ENCODE measurements at places on chromosomes 6 and 20.

DNA sequence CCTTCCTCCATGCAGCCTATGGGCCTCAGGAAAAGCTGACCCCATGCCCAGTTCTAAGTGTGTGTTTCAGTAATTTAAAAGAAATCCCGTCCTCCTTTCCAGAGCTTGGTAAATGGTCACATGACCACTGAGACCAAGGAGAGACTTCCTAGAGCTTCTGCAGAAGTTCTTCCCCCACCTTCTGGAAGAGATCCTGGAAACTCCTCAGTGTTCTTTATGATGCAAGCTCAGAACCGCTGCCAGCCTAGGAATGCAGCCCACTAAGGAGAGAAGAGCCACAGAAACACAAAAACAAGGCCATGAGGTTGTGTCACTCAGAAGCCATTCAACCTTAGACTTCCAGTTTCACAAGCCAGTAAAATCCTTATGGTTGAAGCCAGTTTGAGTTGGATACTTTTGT, 348.4 kb downstream of the TPBG start:
- no peak for DNase-seq

- DNase-seq = no peak
These were observed 34.9 kb downstream of the ESF1 start for GRCh38 chr20:13749811-13750210.

DNA sequence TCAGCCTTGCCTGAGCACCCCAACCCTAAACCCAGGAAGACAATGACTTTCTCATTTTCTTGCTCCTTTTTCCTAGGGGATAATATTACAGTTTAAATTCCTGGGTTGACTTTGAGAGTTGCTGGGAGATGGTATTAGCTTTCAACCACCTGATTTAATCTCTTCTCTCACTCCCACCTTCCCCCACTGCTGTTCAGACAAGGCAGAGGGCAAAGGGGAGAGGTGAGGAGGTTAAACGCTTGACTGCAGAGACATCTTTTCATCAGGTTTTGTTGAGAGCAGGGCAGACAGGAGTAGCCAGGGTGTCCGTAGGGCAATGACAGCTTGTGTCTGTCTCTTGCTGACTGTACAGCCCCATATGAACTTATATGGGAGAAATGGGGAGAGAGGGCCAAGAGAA, 811.2 kb downstream of the MAFB start:
- DNase-seq = no peak

- no peak for DNase-seq
These were observed 164.9 kb downstream of the LAMA2 start for GRCh38 chr6:129047834-129048233.

DNA sequence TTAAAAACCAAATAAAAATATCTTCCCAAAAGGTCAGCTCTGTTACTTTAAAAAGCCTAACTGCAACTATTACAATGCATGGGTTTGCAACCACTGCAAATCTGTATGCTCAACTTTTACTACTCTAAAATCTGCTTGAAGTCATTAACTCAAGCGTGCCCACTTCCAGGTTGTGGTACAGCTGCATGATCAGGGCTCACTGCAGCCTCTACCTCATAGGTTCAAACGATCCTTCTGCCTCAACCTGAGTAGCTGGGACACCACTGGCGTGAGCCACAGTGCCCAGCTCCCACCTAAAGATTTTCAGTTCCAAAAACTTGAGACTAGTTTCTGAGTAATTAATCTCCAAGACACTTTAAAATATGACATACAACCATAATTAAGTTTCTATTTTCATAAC, 8.2 kb downstream of the DIDO1 start:
- no peak for DNase-seq

GRCh38 chr6:46014511-46015118, 1.0 kb downstream of the CLIC5 start:
- no peak for DNase-seq

DNA sequence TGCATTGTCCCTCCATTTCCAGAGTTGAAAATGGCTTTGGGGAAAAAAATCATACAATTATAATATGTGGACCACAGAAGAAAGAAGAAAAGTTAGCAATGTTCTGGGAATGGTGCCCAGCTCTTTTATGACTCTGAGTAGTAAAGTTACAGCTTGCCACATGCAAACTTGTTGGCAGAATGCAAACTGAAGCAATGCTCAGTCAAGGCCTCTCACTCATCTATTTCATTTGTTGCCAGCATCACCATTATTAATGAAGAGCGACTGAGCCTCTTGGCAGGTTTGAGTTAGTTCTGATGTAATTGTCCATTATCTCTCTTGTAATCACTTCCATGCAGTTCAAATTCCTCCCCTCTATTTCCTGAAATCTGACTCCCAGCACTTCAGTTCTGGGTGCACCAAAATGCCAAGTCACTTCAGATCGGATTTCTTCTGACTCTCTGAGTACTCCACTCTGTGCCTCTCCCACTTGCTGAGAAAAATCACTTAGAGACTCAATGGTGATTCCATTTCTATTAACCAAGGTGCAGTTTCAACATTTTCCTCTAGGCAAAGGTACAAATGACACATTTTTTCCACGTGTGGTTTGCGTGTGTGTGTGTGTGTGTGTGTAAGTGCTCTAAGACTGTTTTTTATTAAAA, 154.4 kb upstream of the STMND1 start:
- DNase-seq = peak; percentile 18

DNA sequence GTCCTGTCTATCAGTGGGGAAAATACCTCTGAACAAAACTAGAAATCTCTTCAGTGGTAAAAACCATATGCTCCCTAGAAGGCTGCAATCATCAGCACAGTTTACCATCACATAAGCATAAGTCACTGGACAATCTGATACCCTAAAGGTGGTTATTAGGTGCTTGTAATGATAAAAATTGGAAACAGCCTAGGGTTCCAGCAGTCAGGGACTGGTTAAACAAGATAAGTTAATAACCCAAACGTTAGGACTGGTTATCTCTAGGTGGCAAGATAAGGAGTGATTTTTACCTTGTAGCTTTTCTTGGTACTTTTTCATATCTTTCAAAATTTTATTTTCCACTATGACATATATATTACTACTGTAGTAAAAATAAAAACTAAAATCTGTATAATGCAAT, 11.0 kb downstream of the ECI2 start:
- DNase-seq = no peak

- no peak for DNase-seq
These were observed 84.4 kb downstream of the PKIB start for GRCh38 chr6:122694602-122695001.

- peak; percentile 75 for DNase-seq
These were observed 45.5 kb upstream of the HLA-E start for GRCh38 chr6:30443657-30444450.

- peak; percentile 86 for DNase-seq
These were observed 26.1 kb downstream of the LOC128125822 start for GRCh38 chr6:63598049-63599036.

DNA sequence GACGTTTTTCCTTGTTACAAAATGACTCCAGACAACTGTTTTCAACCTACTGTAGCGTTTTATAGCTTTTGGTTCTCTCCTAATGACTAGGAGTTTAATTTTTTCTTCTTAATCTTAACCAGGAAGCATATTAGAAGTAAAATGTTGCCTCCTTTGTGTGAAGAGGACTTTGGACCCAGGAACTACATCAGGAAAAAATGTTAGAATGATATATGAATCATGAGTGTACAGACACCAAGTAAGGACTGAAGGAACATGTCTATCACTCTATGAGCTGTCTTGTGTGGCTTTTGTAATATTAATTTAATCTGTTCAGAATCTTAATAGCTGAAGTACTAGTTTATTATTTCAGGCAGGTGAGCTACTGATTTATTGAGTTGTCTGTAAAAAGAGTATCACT, 71.0 kb upstream of the MARCKS start:
- no peak for DNase-seq

DNA sequence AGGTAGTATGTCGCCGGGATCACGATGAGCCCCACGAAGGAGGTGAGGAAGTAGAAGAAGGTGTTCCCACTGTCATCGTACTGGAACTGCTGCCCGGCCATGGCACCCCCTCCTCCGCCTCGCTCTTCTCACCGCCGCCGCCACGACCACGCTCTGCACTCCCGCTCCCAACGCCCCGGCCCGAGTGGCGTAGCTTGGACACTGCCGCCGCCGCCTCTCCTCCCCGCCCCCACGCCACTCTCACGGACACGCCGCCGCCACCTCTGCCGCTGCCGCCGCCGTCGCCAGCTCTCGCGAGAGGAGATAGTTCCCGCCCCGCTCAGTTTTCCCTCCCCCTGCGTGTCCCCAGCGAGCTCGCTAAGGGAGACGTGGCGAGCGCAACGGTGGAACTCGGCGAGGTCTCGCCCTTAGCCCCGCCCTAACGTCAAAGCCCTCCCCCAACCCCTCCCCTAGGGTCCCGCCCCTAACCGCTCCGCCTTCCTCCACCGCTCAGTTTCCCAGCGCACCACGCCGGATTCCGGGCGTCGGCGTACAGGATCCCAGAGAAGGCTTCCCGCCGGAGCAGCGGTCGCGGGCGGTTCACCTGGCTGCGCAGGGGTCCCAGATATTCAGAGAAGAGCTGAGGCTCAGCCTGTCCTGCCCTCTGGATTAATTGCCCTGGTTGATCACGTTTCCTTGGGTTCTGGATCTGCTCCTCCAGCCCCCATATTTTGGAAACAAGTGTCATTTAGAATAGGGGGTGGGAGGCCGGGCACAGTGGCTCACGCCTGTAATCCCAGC, at the start of gene SEC63:
SEC63 (minus strand) TSS at position 300 of the 780 bp plus-strand sequence; CDS start at position 101, 199 bp downstream.
- DNase-seq = peak; percentile 93

DNA sequence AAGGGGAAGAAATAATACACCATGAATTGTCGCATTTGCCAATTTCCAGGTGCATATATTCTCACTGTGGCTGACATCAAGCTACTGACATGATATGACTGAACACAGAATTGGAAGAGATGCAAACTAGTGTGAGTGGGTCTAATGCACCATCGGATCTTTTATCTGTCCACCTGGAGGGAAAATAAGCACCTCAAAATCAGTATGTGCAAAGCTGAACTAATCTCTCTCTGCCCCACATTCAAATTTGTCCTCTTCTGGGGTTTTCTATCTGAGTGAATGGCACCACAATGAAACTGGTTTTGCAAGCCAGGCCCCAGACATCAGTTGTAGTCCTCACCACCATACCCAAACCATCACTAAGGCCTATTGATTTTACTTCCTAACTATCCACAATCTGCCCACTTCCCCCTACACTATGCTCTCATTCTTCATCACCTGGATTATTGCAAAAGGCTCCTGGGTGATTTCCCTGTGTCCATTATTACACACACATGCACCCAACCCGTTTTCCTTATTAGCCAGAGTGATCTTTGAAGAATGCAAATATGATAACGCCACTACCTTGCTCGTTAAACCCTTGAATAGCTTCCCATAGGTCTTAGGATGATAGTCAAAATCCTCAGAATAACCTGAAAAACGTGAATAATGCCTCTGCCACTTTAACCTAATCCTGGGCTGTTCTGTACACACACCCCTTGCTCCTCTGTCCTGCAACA, 159.0 kb upstream of the GMDS start:
- DNase-seq = no peak

GRCh38 chr6:39980839-39981580, 46.7 kb upstream of the MOCS1 start:
- peak; percentile 68 for DNase-seq

GRCh38 chr6:91366781-91367180, 779.9 kb upstream of the MAP3K7 start:
- DNase-seq = no peak

DNA sequence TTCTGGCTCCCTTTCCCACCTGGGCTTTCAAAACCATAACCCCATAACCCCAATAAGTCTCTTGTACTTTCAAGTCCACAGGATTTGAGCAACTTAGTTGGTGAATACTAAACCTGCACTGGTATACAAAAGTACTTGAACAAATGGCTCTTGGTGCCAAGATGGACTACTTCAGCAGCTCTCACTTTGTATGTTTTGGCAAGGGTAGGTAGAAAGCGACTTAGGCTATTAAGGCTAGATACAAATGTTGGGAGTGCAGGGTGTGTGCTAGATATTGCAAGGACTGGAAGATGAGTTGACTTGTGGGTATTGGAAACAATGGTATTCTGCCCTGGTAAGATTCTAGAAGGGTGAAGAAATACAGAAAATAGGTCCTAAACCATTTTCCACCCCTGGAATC, 182.6 kb upstream of the MOCS1 start:
- no peak for DNase-seq

- DNase-seq = no peak
These were observed 12.8 kb downstream of the NHSL1 start for GRCh38 chr6:138486249-138487101.

- DNase-seq = no peak
These were observed 411.7 kb downstream of the UTRN start for GRCh38 chr6:144696610-144697368.

GRCh38 chr20:63009988-63010769, 3.4 kb upstream of the BHLHE23 start:
- peak; percentile 78 for DNase-seq

DNA sequence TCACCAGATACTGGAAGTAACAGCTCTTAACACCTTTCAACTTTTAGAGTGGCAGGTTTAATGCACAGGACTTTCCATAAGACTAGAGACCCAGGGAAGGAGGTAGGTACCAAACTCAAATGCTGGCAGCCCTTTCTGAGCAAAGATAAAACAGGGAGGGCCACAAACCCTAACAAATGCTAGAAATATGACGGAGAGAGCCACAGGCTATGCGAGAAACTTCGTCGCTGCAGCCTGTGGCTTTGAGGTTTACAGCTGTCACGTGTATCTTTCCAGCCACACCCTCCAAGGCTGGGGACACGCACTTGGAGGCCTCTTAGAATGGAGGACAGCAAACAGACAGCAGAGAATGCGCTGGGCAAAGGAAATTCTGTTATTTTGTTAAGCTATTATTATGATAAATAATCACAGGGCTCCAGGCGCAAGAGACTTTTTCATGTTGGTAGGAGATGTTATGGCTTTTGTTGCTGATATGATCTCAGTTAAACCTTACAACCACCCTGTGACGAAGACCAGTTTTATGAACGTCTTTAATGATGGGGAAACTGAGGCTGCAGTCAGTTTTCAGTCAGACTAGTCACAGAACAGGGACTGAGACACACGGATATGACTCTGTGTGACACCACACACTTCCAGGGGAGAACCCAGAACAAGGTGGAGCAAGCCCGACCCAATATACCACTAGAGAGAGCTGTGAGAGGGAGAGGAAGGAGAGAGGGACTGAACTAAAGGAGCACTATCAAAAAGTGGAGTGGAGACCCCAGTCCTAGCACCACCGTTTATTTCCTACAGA, 2.0 kb downstream of the TRAM2 start:
- DNase-seq = peak; percentile 64

DNA sequence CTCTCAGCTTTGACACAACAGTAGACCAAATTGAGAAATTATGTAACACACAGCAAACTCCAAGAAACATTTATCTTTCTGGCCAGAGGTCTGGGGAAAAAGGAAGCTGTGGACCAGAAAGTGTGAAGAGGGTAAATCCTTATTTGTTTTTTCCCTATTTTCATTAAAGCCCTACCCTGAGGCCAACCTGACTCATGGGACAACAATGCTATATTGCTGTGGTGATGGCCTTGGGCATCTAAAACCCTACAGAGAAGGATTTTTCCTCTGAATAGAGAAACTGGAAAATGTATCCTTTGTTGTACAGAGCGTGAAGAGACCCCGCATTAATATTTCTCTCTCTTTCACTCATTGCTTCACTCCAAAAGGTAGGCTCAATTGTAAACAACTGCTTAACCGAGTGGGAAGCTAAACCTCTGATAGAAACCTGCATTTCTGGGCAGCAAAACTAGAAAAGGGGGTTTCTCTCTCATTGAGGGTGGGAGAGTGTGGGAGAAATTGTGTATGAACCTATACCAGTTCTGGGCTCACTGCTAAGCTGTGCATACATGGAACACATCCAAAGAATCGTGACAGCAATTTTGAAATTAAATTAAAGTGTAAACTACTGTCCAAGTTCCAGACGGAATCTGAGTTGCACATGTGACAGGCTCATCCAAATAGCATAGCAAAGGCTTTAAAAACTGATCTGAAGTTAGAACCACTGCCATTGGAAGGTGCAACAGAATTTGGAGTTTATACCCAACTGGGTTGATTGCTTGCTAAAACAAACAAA, 175.5 kb downstream of the CLVS2 start:
- peak; percentile 3 for DNase-seq

GRCh38 chr6:105587349-105588122, 184.7 kb upstream of the PREP start:
- DNase-seq = peak; percentile 69
